ENCODE measurements at places on chromosomes 4 and X.

DNA sequence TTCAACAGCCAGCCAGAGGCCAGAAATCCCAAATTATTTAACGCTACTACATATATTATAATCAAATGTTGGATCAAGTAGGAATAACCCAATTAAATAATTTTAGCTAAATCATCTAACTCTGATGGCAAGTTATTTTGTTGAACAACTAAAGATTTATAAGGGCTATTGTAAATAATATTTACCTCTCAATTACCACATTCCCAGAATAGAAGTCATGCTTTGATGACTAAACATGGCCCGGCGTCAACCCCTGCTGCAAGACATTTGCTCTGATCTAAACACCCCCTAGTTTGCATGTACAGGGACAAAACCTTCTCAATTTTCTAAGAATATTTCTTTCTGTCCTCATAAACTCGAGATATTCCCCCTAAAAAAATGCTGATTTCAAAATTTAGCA lies 14.2 kb downstream of the VEGFC start:
- no peak for DNase-seq

GRCh38 chr4:110550260-110550659 lies 72.6 kb downstream of the PITX2 start:
- no peak for DNase-seq

- no peak for DNase-seq
These were observed 72.6 kb upstream of the CD99 start for GRCh38 chrX:2618516-2618915.

DNA sequence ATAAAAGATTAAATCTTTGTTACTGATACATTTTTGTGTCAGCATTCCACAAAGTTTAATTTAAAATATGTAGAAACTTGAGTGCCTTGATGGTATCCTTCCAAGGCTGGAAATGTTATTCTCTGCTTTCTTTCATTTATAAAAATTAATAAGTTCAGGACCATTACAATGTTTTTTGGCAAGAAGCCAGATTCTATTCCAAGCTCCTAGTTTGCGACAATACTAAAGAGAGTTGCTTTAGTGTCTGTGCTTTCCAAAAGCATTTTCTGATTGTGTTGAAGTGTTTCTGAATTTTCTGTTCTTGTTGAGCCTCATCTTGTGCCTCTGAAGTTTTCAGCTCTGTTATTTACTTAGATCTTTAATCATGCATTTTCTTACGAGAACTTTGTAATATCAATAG lies 516.2 kb downstream of the KCTD8 start:
- DNase-seq = no peak

DNA sequence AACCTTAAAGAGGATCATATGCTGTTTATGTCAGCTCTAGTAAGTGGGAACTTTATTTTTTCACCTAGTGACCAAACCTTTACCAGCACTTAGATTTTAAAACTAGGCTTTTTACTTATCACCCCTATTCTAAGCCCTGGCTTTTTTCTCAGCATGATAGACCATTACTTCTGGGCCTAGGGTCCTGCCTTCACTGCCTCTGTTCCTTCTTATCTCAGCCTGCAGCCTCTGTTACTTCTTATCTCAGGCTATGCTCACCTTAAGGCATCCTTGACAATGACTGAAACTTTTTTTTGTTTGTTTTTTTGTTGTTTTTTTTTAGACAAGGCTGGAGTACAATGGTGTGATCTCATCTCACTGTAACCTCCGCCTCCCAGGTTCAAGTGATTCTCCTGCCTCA lies 59.6 kb downstream of the TMEM154 start:
- no peak for DNase-seq

DNA sequence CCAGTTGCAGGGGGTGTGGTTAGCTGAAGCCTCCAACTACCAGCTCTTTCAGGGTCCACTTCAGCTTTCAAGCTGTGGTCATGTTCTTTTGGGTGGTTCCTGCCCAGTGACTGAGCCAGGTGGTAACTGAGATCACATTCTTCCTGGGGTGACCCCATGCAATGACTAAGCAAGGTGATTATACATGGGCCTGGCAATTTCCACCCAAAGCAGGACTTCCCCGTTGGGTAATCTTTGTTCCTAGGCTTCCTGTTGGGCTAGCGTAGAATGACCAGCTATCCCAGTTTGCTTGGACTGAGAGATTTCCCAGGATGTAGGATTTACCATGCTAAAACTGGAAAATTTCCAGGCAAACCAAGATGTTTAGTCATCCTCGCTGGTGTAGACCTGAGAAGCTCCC lies 18.4 kb upstream of the MAGEB17 start:
- no peak for DNase-seq

DNA sequence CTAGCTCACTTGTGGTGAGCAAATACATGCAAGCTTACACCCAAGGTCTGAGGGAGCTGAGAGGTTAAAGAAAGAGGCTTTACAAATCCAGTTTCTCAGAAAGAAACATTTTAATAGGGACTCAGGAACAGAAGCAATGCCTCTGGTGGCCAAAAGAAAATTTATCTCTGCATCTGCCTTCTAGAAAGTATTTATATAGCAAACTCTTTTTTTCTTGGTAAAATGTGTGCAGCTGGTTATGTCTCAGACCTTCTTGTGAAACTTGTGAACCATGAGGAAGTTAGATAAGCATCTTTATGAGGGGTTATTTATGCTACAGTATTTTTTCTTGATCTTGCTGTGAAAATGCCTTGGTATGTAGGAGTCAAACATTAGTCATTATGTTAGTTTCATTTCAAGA lies 48.5 kb upstream of the CYSLTR1 start:
- no peak for DNase-seq

GRCh38 chr4:78439328-78439727 lies 112.2 kb upstream of the ANXA3 start:
- DNase-seq = no peak

- no peak for DNase-seq
These were observed 89.0 kb downstream of the SH3KBP1 start for GRCh38 chrX:19798423-19798822.

GRCh38 chrX:130694983-130695382 lies 208.0 kb downstream of the ENOX2 start:
- no peak for DNase-seq

DNA sequence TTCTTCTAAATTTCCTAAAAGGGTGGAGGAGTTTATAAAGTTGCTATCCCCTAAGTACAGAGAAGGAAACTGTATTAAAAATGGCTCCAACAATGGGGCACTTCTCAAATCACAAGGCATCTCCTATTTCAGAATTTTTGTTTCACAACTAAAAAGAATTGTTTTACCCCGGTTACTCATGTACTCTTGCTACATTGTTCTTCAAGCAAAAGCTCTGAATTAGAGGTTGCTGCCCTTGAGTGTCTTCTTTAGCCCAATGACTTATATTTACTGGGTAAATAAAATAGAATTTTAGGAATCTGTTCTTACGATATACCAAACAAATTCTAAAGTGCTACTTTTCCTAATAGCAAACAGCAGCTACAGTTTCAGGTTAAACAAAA lies 67.5 kb downstream of the PPEF2 start:
- no peak for DNase-seq

DNA sequence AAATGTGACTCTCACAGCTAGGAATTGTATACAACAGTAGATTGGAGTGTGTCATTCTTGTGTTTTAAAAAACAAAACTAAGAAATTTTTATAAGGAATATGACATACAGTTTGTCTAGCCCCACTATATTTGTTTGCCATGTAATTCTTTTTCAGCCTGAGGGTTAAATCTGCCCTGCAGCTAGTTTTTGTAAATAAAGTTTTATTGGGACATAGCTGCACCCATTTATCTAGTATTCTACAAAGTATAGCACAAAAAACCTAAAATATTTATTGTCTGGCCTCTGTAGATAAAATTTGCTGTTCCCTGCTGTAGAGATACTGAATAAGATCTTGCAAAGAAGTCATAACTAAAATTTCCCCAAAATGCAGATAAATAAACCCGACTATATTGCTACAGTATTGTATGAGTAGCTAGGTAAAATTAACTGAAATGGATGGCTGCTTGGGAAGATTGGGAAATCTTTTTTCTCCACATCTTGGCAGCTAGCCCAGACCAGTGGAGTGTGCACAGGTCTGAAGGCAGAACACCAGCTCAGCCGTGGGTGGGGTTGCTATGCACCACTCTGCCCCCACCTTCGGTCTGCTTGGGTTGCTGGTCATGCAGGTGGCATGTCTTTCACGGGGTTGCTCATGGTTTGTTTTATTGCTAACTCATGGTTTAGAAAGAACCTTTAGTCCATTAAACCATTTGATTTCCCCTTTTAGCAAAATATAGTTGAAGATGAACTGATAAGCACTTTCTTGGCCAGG lies 127.9 kb downstream of the KLHL8 start:
- DNase-seq = no peak

- DNase-seq = no peak
These were observed 170.1 kb downstream of the ATG4A start for GRCh38 chrX:108261549-108262203.

DNA sequence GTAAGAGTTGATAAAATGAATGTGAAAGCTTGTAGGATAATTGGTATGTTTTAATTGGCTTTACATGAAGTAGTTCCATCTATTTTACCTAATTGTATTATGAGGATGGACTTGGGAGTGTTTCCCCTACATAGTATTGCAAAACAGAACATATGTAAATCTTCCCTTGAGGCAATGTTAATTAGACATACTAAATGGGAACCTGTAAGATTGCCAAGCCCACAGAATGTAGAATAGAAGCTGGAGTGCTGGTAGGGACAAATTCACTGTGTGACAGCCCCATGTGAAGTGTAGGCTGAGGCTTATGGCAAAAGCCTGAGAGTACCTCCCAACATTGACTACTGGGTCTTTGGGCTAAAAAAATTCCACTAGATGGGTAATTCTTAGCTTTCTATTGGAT lies 615.0 kb upstream of the AMOT start:
- no peak for DNase-seq

DNA sequence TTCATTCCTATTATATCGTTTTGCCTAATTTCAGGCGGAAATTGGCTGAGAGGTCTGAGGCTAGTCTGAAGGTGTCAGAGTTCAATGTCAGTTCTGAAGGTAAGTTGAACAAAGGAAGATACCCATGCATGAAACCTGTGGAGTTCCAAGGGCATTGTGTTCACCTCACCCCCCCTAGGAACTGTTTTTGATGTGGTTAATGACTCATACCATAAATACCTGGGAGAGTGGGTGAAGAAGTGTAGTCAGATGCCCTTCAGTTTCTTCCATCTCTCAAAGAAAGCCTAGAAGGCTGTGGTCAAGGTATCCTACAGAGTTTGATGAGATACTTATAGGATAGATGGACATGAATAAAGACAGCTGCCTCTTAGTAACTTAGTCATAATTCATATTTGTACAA lies 2.7 kb downstream of the UTP14A start:
- no peak for DNase-seq

DNA sequence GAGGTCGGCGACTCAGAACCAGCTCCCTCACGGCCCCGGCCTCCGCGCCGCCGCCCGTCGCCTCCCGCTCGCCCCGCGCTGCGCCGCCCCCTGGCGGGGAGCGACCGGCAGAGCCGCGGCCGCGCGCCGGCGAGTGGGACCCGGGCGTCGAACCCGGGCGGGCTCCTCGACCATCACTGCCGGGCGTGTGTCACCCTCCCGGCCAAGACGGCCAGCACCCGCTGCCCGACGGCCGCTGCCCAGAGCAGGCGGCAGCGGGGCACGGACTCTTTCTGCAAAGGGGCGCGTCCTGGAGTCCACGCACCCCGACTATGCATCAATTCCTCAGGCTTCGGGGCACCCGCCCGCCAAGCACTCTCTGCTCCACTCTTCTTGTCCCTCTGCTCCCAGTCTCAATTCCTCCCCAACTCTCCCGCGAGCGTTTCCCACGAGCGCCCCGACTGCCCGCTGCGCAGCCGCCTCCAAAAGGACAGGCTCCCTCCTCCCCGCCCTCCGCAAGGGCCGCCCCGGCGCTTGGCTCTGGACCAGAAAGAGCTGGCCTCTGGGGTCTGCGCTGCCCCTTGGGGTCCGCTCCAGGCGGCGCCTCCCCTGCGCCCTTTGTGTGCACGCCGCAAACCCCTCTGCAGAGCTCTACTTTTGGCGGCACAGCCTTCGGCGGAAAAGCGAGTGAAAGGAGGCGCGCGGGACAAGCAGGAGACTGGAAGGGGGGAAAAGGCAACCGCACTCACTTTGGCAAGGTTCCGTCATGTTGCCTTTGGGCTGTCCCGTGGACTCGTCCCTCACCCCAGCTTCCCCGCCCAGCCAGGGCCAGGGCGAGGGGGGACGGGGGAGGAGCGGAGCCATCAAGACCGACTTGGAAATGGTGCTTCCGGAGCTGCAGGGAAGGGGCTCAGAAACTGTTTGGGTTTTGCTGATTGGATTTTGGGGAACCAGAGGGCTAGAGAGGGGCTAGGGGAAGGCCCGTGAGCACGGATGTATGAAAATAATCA lies 1.0 kb downstream of the PDE5A start:
- peak; percentile 41 for DNase-seq

DNA sequence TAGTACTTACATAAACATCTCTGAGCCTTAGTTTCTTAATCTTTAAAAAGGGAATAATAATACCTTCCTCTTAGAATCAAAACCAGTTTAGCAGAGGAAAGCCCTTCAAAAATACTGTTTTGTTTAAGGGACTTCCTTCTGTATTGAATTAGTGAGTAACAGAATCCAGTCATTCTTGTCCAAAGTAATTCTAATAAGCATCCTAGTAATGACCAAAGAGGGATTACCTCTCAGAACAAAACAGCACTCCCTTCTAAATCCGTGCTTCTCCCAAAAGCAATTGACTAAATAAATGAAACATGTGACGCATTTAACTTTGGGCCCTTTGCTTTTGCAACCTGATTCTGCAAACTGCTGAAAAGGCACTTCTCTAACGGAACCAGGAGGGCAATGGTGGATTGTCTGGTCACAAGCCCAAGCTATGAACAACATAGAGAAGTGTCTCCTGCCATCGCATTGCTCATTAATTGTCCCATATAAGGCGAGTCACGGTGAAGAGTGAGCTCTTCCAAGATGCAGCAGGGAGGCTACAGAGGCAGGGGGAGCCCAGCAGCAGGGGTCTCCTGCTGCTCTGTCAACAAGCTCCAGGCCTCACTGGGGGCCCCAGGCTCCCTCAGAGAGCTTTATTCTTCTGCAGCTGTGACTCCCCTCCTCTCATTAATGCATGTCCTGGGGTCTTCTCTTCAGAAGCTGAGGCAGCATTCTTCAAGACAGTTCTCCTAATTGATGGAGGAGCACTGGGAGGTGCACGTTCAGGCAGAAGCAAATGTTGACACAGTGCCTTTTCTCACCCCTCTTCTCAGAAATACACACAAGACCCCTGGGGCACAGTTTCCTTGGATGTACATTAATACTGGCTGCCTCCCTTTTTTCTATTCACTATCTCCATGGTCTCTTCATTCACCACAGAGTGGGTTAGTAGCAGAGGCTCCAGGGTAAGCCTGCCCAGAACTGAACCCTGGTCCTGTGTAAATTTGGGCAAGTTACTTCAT lies 419.6 kb upstream of the RASGEF1B start:
- no peak for DNase-seq

GRCh38 chrX:46559062-46559461 lies 13.8 kb upstream of the ZNF674 start:
- DNase-seq = no peak

- no peak for DNase-seq
These were observed 11.4 kb upstream of the MCUB start for GRCh38 chr4:109548655-109549054.
